Right lung (tissue), 10 donors: ENCODE measurements at places on chromosomes 7 and 10. TPM values are rescaled to one million over a fixed set of nuclear protein-coding genes. Genes with fewer than 3 reads are reported as not detected.

GRCh38 chr10:62063795-62064472, 162.4 kb downstream of the ARID5B start:
- DNase-seq, result no peak

GRCh38 chr10:87925570-87925969, 62.1 kb downstream of the PTEN start:
- DNase-seq, result no peak

- no peak for DNase-seq
Observed at GRCh38 chr10:8269976-8270375, 215.5 kb downstream of the GATA3 start.

The TMEM176A gene
- 6.8 TPM for polyA plus RNA-seq
